ENCODE measurements at places on chromosomes 2 and 18.
A peak's percentile ranks its signal among the peaks of the same experiment; 100 is the strongest.

DNA sequence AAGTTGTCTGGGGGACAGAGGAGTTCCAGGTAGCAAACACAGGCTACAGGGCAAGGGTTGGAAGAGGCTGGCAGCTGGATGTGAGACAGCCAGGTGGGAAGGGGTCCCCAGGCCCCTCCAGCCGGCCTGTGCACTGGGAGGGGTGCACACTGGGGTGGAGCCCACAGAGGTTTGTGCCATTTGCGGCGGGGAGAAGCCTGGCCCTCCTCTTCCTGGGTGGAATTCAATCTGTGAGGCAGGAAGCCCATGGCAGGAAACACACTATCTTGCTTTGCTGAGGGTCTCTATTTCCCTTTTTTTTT is 63.3 kb downstream of the PXDN start:
- DNase-seq = no peak

- DNase-seq = no peak
Observed at GRCh38 chr2:24539258-24539657, 48.2 kb downstream of the NCOA1 start.

GRCh38 chr2:174683392-174683759 is 80.9 kb downstream of the CHRNA1 start:
- DNase-seq = no peak

- DNase-seq = no peak
Observed at GRCh38 chr18:44602380-44602779, 78.3 kb upstream of the SETBP1 start.

GRCh38 chr2:46284796-46285195 is 12.4 kb upstream of the EPAS1 start:
- DNase-seq = no peak

- DNase-seq = no peak
Observed at GRCh38 chr2:119134775-119135174, 23.8 kb downstream of the C1QL2 start.

DNA sequence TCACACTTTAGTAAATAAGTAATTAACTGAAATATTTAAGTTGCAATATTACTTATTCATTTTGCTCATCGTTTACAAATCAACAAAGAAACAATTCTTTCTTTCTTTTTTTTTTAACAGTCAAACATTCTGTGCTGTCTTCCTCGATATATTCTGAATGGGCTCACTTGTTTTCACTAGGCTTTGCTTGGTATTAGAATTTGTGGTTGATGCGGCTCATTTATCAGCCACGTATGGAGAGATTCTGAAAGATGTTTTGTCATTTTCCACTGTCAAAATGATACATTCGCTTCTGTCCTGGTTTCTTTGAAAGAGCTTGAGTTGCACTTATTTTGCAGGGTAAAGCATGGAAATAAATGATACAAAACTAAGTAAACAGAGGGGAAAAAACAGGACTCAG is 323.7 kb downstream of the LRRTM1 start:
- DNase-seq = peak; percentile 70

- no peak for DNase-seq
Observed at GRCh38 chr2:120348134-120348736, 2.3 kb downstream of the INHBB start.

GRCh38 chr2:158732573-158733429 is 62.3 kb upstream of the DAPL1 start:
- no peak for DNase-seq

- no peak for DNase-seq
Observed at GRCh38 chr2:104388296-104388695, 465.6 kb upstream of the POU3F3 start.

DNA sequence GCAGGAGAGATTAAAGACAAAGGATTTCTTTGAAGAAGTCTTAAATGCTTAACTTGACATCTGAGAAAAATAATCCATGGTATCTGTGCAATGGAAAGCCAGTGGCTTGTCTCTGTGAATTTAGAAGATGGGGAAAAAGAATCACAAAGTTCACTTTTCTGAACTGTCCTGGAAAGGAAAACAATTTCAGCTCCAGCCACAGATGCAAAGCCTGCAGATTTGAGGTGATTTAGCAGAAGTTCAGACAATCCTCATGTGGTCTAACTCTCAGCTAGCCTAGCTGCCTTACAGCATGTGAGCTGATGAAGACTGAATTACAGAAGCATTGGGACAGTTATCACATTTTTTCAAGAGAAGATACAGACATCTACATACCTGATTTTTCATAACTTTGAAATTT is 126.7 kb upstream of the ITGB6 start:
- no peak for DNase-seq

DNA sequence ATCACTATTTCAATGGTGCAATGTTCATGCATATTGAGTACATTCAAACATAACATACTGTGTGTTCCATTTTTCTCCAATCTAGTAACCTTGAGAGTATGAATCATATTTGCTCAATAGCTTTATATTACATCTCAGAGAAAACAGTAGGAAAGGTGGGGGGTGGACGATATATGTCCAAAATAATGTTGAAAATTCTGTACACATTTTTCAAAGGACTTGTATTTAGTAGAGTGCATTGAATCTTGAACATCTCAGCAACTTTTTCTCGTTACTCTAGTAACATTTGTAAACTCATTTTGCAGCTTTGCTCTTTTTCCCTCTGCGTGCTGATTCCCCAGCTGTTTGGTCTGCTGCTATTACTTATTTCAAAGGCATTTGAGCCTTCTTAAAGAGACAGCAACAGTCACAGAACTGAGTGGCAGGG is 1487.0 kb downstream of the LRP1B start:
- DNase-seq = no peak

DNA sequence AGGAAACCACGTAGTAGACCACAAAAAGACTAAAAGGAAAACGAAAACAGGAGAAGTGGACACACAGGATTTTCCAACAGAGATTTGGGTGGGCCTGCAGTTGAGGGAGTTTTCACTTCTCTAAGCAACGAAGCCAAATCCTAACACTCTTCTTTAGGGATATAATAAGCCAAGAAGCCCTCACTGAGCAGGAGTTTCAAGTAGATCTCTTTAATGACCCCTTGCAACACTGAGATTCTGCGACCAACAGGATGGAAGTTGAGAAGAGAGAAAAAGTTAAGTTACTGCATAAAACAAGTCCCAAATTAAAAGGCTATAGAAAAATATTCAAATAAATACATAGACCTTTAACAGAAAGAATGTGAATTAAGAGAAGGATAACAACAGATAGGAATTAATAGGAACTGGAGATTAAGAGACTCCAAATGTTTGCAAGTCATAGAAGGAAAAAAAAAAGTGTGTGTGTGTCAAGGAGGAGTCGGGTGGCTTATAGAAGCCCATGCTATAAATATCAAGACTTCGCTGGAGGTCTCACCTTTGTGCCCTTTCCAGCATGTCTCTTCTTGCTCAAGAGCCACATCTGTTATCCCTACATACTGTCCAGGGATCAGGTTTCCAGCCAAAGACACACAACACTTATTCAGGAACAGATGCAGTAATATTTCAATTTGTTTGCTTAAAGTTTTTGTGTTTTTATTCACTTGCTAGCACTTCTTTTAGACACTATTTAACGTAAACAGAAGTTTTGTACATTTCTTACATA is 69.4 kb upstream of the ARHGAP28 start:
- no peak for DNase-seq

DNA sequence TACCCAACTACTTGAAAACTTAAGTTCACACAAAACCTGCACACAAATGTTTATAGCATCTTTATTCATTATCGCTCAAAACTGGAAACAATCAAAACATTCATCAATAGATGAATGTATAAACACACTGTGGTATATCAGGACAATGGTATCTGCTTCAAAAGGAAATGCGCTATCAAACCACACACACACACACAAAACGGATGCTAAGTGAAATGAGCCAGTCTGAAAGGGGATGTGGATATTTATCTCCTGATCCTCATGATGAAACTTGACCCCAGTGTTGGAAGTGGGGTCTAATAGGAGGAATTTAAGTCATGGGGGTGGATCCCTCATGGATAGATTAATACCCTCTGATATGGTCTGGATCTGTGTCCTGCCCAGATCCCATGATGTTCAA is 22.0 kb downstream of the PDCL3 start:
- no peak for DNase-seq

DNA sequence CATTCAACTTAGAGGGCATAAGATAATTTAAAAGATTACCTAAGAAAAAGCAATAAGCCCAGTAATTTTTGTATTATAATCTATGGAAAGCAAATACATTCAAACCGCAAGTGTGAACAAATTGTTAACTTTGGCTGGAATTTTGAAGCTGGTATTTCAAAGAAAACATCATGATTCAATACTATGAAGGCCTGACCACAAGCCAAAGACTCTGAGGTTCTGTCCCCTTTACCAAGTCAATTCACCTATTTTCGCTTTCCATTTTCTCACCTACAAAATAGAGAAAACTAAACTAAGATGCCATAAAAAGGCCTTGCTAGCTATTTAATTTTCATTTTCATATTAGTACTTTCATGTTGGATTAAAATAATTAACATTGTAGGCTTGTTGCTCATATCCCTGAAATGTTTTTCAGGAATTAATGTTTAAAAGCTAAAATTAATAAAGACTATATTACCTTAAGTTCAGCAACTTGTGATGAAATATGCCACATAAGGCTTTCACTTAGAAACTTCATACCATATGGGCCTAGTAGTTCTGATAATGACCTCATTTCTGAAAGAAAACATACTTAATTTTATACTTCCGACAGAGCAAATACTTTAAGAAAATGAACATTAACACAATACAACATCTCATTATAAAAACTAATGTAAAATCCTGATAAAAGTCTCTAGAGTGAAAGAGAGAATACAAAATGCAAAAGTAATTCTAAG is 85.7 kb upstream of the FRZB start:
- no peak for DNase-seq

- no peak for DNase-seq
Observed at GRCh38 chr2:2890901-2891300, 486.7 kb downstream of the EIPR1 start.

GRCh38 chr2:209936106-209936666 is 66.3 kb upstream of the RPE start:
- no peak for DNase-seq

DNA sequence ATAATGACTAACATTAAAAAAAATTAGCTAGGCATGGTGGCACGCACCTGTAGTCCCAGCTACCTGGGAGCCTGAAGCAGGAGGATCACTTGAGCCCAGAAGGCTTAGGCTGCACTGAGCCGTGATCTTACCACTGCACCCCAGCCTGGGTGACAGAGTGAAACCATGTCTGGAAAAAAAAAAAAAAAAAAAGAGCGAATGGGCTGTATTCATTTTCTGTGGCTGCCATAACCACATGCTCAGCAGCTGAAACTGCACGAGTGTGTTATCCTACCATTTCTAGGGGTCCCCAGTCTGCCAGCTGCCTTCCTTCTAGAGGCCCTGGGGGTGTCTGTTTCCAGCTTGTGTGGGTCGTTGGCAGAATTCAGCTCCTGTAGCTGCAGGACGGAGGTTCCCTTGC is 247.8 kb downstream of the EIPR1 start:
- no peak for DNase-seq

DNA sequence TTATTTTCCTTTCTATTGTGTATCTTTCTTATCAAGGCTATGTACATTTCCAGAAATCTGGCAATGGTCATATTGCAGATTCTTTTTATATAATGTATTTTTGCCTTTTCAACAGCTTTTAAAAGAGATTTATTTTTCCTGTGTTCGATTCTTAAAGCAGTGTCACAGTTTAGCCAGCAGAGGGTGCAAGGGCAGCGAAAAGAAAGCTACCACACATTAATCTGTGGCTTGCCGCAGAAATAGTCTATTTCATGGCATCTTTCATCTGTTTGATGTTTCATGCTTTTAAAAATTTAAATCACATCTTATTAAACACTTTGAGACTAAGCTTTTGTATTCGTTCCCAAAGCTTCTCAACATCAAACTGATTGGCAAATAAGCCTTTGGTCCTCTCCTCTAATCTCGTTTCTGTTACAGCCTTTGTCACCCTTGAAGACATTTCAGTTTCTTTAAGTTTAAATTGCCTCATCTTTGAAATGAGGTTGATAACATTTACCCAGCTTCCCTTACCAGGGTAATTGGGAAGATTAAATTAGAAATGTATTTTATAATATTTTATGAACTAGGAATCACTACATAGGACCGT is 73.3 kb downstream of the PIK3C3 start:
- DNase-seq = peak; percentile 22

DNA sequence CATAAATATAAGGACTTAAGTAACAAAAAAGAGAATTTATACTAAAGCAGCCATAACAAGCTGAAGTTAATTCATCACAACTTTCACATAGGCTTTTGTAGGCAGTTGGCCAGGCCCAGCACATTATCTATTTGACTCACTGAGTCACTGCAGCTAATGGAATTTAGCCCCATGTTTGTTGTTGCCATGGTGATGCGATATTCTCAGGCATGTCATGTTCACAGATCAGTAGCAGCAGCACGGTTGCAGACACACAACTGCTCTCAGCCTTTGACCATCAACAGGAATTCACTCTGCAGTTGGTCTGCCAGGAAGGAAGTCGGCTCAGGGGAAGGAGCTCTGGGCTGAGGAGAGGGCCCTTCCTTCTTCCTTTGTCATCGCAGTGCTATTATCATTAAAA is 639.8 kb downstream of the TMEM182 start:
- DNase-seq = no peak

DNA sequence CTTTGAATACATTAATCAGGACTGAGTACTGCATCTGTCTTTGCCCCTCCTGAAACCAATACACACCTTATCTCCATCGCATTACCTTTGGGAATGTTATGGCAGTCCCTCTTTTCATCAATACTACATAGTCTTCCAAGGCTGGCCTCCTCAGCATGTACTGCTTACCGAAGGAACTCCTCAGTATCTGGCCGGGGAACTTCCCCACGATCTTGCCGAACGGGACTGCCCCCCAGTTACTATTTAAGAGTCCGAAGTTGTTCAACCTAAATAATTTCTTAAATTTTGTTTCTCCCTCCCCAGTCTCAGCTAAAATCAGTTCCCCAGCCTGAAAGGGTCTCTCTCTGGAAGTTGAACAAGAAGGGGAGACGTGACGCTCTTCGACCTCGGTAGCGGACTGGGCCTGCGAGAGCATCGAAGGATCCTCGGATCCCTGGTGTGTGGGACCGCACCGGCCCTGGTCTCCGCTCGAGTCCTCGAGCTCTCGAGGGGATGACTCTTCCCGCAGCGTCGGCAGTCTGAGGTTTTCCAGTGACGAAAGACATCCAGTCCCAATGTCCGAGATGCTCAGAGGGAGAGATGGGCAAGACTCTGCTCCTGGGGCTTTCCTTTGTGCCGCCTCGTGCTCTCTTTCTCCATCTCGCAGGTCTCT is 489 bp downstream of the TRMT61B start:
- no peak for DNase-seq
